D721Med (cell line): ENCODE measurements at places on chromosomes 3 and 15.

- no peak for DNase-seq
Measured at GRCh38 chr3:60578936-60579335, 672.3 kb downstream of the FHIT start.

GRCh38 chr15:59372352-59373211 lies at the start of gene MYO1E:
MYO1E (minus strand) TSS chr15:59372871; CDS start chr15:59372500, 371 bp downstream.
- DNase-seq, result peak; percentile 94

- no peak for DNase-seq
Measured at GRCh38 chr3:133393204-133393603, 6.7 kb upstream of the BFSP2 start.

DNA sequence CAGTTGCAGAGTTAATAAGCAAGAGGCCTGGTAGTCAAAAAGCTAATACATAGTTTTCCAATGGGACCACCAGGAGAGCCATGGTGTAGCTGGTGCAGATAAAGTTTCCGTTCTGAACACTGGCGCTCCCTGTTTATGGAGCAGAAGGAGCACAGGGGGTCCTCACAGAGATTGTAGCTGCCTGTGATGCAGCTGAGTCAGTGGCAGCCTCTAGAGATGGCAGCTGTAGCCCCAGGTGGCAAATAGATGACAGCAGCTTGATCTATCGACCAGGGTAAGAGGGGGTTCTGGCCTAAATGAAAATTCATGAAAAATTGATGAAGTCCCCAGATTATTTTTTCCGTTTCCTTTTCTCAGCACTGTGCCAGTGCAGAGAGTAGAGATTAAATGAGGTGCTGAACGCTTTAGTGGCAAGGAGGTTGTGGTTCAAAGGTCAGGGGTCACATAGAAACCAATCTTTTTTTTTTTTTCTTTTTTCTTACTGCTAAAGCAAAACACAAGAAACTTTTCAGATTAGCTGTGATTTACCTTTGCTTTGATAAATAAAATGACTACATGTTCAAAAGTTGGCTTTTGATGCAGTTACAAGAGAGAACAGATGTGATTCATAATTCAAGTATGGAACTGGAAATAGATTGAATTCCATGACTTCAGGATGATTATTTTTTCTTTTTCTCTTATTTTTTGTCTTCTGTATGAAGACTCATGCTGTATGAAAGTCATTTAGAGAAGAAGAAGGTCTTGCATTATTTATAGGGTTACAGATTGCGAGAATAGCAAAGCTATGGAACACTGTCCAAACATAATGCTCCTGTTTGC lies 63.3 kb downstream of the ROBO2 start:
- no peak for DNase-seq

- no peak for DNase-seq
Measured at GRCh38 chr15:90862964-90863778, 5.2 kb upstream of the FURIN start.

DNA sequence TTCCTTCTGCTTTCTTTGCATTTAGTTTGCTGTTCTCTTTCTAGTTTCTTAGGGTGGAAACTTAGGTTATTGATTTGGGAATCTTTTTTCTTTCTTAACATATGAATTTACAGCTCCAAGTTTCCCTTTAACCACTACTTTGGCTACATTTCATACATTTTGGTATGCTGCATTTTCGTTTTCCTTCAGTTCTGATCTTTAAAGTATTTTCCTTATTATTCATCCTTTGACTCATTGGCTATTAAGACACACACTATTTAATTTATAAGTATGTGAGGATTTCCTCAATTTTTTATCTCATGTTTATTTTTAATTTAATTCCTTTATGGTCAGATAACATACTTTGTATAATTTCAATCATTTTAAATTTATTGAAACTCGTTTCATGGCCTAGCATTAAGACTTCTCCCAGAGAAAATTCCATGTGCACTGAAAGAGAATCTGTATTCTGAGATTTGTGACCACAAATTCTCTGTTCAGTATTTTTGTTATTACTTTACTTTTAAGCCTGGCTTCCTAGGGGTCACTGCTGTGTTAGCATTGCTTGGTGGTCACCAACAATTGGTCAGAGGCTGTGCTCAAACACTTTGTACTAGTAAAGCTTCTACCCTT lies 87.7 kb downstream of the CFAP20DC start:
- no peak for DNase-seq

GRCh38 chr3:101195951-101196713 lies 124.2 kb downstream of the IMPG2 start:
- DNase-seq, result no peak

DNA sequence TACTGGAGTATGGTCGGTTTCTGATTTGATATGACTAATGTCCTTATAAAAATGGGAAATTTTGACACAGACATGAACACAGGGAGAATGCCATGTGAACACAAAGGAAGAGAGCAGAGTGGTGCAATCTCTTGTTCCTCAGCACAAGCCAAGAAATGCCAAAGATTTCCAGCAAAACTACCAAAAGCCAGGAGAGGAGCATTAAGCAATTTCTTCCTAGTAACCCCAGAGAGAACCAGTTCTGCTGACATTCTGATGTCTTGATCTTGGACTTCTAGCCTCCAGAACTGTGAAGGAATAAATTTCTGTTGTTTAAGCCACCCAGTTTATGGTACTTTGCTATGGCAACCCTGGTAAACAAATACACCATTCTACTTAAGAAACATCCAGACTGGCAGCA lies 227.8 kb upstream of the MRPL3 start:
- no peak for DNase-seq

DNA sequence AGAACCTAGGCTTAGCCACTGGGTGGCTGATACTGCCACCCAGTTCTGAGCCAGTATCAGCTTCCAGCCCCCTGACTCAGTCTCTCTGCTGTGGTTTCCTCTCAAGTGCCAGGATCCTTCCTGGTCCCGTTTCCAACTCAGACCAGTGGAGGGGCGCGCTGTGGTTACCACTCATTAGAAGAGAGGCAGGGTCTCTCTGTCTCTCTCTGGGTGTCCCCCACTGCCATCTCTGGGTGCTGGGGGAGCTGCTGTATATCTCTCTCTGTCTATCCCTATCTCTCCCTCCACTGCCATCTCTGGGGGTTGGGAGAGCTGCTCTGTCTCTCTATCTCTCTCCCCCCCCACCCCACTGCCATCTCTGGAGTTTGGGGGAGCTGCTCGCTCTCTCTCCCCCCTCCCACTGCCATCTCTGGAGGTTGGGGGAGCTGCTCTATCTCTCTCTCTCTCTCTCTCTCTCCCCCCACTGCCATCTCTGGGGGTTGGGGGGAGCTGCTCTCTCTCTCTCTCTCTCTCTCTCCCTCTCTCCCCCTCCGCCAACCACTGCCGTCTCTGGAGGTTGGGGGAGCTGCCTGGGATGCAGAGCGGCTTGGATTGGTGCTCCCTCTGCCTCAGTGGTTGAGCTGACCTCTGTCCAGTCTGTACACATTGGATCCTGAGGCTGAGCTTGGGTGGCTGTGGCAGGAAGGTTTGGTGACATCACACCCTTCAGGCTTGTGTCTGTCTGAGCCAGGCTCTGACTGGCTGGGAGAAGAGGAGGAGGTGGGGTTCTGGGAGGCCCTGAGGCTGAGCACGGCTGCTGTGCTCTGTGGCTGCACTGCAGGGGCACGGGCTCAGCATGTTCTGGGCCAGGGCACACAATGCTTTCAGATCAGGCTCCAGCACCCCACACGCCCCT lies 98.9 kb downstream of the APBA2 start:
- DNase-seq, result no peak

DNA sequence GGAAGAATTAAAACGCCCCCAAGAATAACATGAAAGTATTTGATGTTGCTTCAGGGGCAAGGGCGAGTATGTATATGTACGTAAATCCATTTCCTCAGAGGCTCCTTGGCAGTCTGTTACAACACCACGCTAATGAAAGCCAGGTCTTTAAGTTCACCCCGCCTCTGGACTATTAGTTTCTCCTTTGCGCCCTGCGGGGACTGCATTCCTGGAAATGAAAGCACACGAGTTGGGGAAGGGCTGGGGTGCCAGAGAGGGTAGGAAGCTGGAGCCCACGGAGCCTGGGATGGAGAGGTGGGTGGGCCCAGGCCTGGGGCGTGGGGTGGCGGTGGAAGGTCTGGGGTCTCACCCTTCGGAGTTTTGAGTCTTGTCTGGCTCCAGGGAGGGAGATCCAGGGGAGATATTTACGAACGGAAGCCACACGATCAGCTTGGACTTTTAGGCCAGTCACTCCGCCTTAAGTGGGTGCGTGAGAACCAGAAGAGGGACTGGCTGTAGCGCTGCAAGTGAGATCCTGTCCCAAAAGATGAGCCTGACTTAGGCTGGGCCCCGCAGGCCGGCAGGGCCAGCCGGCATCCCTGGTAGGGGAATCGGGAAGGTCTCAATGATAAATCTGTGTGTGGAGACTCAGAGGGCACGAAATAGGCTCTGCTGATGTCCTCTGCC lies 1.6 kb upstream of the PLCL2 start:
- DNase-seq, result no peak

DNA sequence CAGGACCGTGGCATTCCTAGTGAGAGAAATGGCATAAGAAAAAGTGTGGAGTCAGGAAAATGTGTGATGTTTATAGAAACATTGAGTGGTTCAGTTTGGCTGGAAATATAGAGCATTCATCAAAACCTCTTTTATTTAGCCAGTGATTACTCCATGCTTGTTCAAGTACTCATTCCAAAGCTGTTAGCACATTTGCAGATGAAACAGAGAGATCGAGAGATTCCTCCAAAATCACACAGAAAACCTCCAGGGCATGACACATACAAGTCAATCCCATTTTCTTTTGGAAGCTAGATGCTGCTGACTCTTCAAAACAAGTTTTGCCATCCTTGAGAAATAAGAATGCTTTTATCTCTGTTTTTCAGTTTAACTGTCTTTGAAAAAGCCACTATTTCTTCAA lies 11.5 kb upstream of the MB21D2 start:
- DNase-seq, result no peak

GRCh38 chr15:73353734-73354133 lies 15.0 kb downstream of the HCN4 start:
- no peak for DNase-seq

- DNase-seq, result no peak
Measured at GRCh38 chr15:39890621-39891020, 29.4 kb downstream of the GPR176 start.

DNA sequence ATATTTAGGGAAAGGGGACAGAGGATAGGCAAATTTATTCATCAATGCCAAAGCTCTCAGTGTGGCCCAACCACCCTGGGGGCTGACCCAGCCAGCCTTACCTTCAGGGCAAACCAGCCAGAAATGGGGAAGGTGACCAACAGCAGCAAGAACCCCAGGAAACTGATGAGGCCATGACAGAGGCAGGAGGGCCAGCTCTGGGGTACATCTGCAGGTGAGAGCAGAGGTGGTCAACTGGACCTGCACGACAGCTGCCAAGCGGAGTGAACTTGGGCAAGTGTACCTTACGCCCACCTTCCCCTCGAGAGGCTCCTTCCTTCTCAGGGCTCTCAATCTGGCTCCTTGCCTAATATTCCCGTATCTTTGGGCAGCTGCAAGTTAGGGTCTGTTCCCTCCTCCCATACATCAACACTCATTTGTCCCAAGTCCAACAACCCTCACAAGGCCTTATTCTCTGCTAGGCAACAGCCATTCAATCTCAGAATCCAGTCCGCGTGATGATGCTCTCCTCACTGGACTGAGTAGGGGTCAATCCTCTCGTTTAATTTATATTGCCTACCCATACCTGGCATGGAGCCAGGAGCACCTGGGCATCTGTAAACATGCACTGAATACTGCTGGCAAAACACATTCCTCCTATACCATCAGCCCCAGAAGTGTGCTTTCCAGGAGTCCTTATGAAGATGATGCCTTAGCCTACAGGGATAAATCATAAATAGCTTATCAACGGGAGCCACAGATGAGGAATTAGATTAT lies 1.7 kb downstream of the STOML1 start:
- no peak for DNase-seq

DNA sequence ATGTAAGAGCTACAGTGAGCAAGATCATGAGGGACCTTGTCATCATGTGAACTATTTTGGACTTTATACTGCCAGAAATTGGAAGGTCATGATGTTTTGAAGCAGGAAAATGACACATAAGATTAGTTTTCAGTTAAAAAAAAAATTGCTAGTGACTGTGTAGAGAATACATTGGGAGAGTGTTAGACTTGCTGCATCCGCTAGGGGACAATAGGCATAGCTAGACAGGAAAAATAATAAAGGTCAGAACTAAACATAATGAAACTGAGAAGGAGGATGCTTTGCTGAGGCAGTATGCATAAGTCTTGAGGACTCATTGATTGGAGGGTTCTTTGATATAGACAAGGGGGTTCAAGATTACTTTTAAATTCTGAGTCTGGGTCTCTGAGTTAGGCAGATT lies 275.8 kb upstream of the KCNH8 start:
- no peak for DNase-seq

- no peak for DNase-seq
Measured at GRCh38 chr3:77186728-77187127, 146.8 kb downstream of the ROBO2 start.

- no peak for DNase-seq
Measured at GRCh38 chr3:42704136-42704841, 1.7 kb upstream of the HHATL start.

DNA sequence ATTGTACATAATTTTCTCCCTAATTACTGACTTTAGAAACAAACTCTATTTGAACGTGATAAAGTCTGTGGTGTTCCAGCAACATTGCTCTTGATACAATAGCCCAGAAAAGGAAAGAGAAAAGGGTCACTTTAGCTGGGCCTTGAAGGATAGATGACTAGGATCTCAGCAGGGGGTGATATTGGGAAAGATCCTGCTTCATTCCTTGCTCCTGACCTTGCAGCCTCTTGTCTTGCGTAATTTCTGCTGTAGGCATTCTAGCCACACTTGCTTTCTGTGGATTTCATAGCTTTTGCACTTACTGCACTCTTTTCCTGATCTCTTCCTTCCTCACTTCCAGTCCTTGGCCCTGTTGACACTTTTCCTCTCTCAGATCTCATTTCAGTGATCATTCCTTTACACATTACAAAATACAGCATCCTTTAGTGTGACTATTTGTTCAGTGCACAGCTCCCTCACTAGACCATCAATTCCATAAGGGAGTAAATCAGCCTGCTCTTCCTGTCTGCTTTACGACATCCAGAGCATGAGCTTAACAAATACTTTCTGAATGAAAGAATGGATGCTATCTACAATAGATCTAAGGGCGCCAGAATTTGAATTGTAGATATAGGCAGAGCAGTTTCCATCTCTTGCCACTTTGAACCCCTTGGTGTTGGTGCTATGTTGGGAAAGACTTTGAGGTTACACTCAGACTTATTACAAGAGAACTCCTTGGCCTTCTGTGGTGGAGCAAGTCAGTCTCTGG lies 559.6 kb upstream of the MDFIC2 start:
- DNase-seq, result no peak

GRCh38 chr3:13103416-13104058 lies 30.3 kb upstream of the IQSEC1 start:
- DNase-seq, result no peak

DNA sequence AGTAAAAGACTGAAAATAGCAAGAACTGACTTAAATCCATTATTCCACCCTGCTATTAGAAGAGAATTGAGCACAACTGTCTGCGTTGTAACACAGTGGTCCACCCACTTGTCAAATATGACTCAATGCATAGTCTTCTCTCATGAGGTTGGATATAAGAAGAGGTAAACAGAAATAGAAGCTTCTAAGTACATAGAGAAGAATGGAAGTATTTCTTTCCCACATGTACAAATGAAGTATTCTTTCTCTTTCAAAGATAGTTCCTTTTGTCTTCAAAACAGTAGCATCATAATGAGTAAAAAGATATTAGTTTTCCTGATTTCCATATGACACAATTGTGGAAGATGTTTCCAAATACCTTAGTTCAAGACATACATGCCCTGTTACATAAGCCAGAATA lies 348.6 kb upstream of the CCDC54 start:
- DNase-seq, result no peak

- DNase-seq, result no peak
Measured at GRCh38 chr15:40844696-40845030, 815 bp downstream of the SPINT1 start.

GRCh38 chr3:56800832-56801661 lies 702 bp downstream of the ARHGEF3 start:
- no peak for DNase-seq
